ENCODE measurements at places on chromosomes 12 and 14.

DNA sequence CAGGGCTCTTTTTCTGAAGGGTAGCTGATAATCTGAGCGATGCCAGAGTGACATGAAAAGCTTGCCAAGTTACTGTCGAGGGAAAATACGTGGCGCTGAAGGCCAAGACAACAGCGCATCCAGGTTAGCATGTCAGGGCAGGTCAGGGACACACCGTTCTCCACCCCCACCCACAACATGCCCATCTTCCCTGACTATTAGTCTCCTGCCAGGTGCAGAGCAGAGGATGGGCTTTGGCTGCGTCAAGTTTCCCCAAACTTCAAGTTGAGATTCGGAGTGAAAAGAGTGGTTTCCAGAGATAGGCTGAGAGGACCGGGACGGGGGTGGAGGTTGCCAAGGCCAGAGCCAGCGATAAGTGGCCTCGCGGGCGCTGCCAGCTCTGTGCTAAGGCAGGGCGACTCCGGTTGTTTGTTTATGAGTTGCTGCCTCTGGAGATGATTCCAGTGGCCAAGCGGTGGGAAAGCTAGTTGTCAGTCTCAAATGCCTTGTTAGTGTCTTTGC is 1.7 kb downstream of the TRHDE start:
- peak; percentile 62 for DNase-seq

DNA sequence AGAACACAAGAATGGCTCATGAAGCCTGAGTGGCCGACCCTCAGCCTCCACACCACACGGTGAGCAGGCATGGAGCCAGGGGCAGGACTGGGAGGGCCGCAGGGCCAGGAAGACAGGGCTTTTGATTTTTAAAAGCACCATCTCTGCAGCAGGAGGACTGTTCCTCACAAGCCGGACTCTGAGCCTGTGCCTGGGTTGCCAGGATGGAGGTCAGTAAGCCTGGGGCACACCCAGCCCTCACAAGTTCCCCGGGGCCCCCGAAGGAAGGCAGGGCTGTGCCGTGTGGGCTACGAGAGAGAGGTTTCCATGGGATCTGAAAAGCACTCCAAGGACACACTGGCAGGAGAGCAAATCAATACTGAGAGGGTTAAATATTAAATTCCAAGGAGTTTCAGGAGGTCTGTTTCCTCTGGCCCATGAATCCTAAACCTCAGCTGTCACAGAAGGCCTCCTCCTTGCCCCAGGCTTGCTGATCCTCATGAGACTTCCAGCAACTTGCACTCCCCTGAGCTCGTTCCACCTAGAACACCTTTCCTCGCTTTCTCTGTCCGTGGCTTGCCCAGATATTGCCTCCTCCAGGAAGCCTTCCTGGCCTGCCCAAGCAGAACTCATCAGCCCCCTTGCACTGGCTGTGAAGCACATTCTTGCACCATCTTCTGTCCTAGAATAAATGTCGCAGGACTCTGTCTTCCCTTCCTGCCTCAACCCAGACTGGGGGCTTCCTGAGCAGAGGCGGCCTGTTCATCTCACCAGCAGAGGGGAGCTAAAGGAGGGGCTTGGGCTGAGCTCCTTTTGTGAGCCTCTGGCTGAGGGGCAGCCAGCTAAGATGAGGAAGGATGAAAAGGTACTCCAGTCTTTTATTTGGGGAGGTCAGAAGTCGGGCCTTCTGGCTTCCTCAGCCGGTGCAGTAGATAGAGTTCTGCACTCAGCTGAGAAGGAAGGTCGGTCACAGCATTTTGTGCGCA is 64.6 kb downstream of the CCDC88C start:
- peak; percentile 29 for DNase-seq

- no peak for DNase-seq
Observed at GRCh38 chr12:101647711-101648110, 49.7 kb upstream of the CHPT1 start.

GRCh38 chr12:78645956-78646355 is 218.6 kb upstream of the SYT1 start:
- DNase-seq: no peak

GRCh38 chr12:122137681-122138080 is 36.3 kb downstream of the IL31 start:
- DNase-seq: no peak

GRCh38 chr12:68267892-68268396 is 14.5 kb upstream of the IL22 start:
- DNase-seq: no peak

GRCh38 chr14:81589381-81590065 is 55.9 kb upstream of the SEL1L start:
- DNase-seq: no peak

- DNase-seq: no peak
Observed at GRCh38 chr14:31505411-31505810, 17.6 kb upstream of the GPR33 start.

GRCh38 chr12:92408072-92408900 is 262.6 kb upstream of the BTG1 start:
- DNase-seq: no peak

DNA sequence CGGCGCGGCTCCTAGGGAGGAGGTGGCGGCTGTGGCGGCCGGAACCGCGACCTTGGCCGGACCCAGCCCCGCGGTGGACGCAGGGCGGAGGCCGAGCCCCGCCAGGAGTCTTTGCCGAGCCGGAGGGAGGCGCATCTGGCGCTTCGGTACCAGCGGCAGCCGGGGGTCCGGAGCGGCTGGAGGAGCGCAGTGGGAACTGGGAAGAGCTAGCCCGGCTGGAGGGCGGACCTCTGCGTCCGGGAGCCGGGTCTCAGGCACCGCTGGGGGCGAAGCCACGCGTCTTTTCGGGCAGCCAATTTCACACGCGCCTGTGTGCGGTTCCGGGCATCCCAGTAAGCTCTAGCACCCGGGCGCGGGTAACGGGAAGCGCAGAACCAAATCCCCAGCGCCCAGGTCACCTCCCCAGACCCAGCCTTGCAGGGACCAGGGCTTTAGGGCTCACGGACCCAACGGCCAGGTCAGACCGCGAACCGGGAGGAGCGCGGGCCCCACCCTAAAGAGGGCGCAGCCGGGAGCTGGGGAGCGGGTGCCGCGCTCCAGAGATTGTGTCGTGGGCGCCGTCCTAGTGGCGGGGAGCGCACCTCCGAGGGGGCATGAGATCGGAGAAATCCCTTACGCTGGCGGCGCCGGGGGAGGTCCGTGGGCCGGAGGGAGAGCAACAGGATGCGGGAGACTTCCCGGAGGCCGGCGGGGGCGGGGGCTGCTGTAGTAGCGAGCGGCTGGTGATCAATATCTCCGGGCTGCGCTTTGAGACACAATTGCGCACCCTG is 89.4 kb downstream of the GALNT8 start:
- DNase-seq: no peak

DNA sequence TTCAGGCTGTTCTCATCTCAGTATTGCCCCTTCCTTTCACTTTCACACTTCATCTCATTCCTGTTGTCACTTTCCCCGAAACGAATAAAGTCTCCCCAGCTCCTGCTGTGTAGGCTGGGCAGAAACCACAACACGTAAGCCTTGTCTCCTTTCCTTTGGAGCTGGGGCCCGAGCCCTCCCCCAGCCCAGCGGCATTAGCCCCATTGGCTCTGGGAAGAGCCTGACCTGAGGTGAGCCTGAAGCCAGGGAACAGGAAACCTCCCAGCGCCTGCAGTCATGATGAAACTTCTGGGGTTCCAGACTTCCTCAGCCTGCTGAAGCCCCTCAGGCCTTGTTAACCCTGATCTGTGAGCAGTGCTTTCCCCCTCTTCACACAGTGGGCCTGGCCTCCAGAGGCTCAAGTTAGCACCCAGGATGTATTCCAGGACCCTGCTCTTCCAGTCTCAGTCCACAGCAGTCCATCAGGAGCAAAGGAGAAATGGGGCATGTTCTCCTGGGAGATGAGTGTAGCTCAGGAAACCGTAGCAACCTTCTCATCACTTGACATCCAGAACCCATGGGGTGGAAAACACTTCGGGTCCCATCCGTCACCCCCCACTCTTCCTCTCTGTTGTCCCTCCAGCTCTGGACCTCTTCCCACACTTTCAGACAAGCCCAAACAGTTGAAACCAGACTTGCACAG is 21.8 kb downstream of the VASH1 start:
- peak; percentile 72 for DNase-seq

DNA sequence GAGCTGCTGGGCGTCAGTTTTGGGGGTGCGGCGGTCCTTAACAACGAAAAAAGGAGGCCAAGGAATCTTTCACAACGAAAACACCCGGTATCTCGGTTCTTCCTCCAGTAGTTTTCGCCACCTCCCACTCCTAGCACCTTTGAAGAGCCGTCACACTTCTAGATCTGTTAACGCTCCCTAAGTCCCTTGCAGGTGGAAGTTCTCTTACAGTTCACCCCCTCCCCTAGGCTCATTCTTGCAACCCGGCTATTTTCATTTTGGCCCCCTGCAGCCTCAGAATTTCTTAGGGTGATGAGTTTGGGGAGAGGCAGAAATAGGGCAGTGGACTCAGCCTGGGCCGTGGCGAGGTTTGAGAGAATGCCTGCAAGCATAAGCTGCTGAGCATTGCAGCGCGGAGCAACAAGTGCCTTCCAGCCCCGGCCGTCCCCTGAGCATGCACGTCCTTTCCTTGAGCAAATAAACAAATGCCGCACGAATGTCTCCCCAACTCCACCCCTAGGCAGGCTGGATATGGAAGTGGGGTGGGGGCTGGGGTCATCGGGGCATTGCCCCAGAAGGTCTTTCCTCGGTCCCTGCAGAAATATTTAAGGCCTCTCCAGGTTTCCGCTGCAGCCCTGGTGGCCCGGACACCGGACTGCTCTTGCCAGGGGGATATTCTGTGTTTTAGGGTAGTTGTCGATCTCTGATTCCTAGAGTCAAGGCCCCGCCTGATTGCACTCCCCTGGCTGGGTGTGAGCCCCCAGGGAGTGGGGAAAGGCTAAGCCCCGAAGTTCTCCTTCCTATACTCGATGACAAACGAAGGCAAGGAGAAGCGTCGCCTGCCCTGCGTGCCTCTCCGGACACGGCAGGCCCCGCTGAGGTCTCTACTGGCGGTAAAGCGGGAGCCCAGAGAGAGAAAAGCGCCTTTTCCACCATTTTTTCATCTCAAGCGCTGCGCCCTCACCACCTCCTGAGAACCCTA is 1.6 kb downstream of the RFX4 start:
- DNase-seq: no peak

DNA sequence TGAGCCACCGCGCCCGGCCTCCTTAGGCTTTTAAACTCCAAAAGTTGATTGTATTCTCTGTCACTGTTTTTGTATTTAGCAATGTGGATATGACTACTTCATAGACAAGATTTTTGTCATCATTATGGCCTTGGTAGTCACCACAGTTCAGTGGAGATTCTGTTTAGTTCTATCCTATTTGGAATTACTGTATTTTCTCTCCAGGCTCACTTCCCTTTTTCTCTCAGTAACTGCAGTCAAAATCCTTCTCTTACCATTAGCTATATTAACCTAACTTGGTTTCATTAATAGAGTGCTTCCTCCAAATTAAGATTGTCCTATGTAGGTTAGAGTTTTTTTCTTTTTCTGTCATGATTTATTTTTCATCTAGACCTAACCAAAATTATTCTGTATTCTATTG is 283.9 kb downstream of the TMTC2 start:
- no peak for DNase-seq

DNA sequence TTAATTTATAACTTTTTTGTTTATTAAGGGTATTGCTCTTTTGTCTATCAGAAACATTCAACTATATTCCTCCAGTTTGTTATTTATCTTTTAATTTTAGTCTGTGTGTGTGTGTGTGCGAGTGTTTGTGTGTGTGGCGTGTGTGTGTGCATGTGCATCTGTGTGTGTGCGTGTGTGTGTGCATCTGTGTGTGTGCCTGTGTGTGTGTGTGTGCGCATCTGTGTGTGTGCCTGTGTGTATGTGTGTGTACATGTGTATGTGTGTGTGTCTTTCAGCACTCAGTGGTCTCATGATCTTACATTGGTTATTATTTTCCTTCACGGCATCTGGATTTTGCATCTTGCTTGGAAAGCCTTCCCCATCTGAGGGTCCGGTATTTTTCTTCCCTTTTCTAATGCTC is 281.1 kb upstream of the RTL1 start:
- no peak for DNase-seq

GRCh38 chr12:127943481-127944210 is 323.3 kb upstream of the TMEM132C start:
- no peak for DNase-seq

DNA sequence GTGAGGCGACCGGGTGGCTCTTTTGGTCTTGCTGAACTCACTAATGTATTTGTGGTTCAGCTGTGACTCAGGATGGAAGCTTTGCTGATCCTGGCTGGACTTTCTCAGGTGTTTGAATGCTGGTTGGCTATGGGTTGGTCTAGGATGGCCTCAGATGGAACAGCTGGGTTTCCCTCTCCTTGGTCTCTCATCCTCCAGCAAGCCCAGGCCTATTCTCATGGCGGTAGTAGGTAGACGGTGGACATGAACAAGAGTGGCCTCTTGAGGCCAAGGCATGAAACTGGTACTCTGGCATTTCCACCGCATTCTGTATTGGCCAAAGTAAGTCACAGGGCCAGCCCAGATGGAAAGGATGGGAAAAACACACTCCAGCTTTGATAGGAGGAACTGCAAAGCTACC is 11.8 kb upstream of the POLR3B start:
- DNase-seq: no peak

DNA sequence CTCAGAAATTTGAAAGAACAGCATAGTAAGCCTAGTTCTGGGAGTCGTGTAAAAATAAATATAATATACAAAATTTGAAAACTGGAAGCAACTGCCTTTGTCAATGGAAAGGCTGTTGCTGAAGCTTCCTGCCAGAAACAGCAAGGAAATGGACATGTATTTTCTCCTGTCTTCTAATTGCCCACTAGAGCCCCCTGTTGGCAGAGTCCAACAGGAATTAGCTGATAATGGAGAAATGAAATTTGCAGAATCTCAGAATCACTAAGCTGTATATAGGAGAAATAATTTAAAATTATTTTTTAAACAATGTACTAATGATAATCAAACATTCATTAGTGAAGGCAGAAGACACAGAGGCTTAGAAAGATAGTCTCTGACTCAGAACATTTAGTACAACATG is 414.8 kb downstream of the SLC6A15 start:
- DNase-seq: no peak

- no peak for DNase-seq
Observed at GRCh38 chr12:89861086-89861485, 152.4 kb upstream of the ATP2B1 start.

DNA sequence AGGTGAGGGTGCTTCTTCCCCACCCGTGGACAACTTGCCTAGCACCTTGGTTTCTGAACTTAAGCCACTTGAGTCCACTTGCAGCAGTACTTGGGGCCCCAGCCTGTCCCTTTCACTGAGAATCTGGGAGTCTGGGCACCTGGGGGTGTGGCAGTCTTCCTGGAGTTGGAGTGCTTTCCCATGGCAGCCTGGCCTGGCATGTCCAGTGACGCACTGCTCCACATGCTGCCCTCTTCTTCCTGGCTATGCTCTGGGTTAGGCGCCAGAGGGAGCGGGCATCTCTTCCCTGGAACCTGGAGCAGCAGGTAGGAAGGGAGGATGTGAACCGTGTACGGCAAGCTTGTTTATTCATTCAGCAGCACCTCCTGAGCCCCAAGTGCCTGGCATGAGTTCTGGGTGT is 76.4 kb downstream of the PAPOLA start:
- DNase-seq: no peak

DNA sequence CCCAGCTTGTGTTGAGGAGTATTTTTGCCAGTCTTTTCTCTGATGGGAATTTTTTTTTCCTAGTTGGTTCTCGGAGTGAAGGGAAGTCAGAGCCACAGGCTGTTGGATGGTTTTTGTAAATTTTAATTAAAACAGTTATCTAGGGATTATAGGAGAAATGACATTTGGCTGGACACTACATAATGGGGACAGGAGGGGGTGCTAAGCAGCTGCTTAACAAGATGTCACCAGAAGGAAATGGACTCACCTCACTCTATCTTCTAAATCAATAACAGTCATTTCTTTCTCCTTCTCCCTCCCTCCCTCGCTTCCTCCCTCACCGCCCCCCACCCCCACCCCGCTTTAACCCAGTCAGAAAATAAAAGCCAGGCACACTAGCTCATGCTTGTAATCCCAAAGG is 93.4 kb upstream of the TMEM233 start:
- DNase-seq: no peak
